ENCODE measurements at places on chromosomes 12 and 14.

GRCh38 chr12:117857632-117858612, 110.9 kb downstream of the KSR2 start:
- DNase-seq = no peak

DNA sequence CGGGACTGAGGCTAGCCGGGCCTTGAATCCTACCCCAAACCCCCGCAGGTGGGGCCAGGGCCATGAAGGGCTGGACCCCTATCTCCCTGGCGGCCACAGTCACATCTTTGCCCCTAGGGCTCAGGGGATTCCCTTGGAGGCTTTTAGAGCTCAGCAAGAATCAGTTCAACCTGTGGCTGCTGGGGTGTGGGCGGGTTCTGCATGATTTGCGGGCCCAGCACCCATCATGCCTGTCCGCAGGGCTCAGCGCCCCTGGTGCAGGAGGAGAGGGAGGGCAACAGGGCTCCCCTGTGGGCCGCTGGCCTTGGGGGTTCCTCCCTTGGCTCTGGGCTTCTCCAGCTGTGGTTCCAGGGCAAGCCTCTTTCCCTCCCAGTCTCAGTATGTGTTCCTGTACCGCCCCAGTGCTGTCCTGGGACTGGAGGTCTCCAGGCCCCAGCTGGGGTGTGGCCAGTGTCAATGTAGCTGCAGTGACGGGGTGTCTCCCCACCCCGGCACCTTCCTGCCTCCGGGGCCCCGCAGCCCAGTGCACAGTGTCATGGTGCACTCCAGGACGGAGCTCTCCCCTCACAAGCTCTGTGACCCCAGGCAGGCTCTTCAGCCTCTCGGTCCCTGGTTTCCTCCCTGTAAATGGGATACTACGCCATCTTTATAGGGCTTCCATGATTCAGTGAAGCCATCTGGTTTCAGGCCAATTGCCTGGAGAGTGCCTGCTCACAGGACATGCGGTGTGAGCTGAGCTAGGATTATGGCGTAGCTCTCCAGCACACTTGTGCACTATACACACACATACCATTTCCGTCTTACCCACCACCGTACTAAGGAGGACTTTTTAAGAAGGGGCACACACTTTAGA, 9.9 kb upstream of the LBHD2 start:
- DNase-seq = no peak

DNA sequence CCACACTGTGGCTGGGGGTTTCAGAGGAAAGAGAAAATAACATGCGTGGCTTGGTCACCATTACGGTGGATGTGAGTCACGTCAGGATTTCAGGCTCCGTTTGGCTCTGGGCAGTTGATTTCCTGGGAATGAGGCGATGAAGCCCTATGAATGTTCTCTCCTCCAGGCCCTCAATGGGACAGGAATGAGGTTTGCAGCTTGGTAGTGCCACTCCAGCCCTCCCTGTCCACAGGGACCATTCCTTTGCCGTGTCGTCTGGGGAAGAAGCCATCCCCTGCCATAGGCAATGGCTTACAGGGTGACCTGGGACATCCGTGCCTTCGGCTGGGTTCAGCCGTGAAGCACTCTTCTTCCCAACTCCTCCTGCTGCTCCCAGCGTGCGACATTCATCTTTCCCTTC, 95.0 kb downstream of the FBXL14 start:
- DNase-seq = no peak

- no peak for DNase-seq
These were observed 4.0 kb upstream of the CNTN1 start for GRCh38 chr12:40688085-40688725.

- no peak for DNase-seq
These were observed 329.0 kb upstream of the SFSWAP start for GRCh38 chr12:131381716-131382430.

DNA sequence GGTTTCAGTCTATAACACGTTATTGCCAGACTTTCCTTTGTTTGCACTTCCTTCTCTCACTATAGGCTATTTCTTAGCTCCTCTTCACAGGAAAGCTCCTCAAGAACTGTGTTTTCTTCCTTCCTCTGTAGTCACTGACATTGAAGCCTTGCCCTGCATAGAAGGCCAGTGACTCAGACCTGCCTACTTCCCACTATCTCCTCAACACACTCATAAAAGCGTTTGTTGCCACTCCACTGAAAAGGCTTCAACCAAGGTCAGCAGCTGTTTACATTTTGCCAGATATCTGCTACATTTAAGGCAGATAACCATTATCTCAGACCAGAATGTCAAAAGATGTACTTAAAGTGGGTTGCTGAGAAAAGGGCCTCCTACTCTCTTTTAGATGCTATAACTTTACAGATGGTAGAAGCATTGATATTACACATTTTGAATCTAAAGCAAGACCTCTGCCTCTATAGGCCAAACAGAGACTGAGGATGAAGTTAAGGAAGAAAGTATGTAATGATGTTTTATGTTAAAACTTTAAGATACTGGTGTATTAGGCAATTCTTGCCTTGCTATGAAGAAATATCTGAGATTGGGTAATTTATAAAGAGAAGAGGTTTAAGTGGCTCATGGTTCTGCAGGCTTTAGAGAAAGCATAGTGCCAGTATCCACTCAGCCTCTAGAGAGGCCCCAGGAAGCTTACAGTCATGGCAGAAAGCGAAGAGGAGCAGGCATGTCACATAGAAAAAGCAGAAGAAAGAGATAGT, 233.3 kb upstream of the FLRT2 start:
- no peak for DNase-seq

- no peak for DNase-seq
These were observed 12.4 kb downstream of the TECPR2 start for GRCh38 chr14:102375119-102375518.

DNA sequence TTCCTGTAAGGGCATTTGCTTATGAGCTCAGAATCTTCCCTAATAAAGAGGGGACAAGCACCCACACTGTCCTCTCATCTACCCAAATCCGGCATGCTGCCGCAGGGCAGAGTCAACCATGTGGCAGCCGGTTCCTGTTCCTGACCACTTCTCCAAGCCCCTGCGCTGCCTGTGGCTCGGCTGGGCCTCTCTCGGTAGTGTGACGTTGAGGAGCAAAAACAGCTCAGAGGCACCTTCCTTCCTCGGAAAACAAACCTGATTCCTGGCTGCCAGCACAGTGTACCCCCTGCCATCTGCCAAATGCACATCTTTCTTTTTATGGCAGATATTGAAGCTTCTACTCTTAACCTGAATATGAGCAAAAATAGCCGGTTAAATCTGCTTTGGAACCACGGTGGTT, 50.5 kb downstream of the CFAP251 start:
- DNase-seq = no peak

GRCh38 chr14:52391881-52392615, 77.9 kb downstream of the PTGER2 start:
- peak; percentile 59 for DNase-seq

DNA sequence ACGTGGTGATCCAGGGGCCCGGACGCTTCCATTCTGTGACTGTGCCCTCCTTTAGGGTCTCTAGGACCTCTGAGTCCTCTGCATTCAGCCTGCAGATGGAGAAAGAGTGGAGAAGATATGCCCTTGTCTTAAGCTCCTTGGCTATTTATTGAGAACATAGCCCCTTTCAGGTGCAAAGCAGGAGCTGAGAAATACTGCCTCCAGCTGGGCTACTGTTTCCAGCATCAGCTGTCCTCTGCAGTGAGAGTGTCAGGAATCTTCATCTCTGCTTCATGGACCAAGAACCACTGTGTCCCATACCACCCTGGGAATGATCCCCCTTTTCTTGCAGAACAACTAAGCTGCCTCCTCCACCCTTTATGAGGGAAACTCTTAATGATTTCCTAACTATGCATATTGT, 47.8 kb upstream of the CEP83 start:
- DNase-seq = no peak

DNA sequence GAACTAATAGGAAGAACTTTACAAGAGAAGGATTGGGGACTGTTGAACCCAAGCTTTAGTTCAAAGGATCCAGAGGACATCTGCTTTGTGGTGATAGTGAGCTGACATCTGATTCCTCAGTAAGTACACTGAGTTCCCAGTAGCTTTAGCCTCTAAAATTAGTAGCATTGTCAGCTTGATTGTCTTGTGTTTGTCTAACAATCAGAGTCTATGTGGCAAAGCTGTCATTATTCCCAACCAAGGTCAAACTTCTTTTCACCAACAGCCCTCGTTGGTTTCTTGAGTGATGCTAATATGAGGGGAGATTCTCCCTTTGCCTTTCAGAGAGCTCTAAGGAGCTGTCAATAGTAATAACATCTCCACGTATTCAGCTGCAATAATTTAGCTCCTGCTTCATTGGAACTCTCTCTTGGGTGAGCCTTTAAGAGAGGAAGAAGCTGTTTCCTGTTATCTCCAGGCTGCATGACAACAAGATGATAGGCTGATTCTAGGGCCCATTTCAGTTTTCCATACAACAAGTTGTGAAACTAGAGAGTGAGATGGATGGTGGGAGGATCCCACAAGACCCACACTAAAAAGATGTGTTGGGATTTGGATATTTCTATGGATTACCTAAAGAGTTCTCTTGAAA, 46.7 kb downstream of the TGFB3 start:
- no peak for DNase-seq

DNA sequence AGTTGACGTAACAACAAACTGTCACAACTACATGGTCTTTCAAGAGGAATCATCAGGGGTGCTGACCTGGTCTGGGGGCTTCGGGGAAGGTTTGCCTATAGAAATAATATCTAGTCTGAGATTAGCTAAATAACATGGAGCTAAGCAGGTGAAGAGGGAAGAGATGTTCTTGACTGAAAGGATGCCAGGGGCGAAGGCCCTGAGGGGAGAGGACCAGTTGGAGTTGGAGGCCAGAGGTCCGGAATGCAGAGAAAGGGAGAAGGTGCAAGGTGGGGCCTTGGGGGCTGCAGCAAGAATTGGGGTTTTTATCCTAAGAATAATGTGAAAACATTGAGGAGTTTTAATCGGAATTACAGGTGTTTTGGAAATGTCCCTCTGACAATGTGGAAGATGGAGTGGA, 68.5 kb upstream of the RIC8B start:
- no peak for DNase-seq

DNA sequence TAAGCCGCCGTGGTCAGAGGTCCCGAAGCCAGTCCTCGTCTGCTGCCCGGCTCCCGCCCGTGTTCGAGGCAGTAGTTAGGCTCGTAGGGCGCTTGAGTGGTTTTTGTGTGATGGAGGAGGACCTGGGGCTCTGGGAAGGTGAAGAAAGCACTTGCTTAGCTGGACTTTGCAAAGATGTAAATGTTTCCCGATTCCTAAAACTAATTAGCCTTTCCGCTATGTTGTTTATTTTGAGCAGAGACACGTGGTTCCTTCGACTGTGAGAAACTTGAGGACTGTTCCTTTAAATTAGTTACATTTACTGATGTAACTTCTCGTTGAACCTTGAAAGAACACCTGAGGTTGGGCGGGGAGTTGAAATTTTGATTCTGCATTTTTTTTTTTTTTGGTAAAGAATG, 33.9 kb downstream of the MIA2 start:
- no peak for DNase-seq

GRCh38 chr12:122852336-122853275, 17.3 kb downstream of the HIP1R start:
- no peak for DNase-seq

DNA sequence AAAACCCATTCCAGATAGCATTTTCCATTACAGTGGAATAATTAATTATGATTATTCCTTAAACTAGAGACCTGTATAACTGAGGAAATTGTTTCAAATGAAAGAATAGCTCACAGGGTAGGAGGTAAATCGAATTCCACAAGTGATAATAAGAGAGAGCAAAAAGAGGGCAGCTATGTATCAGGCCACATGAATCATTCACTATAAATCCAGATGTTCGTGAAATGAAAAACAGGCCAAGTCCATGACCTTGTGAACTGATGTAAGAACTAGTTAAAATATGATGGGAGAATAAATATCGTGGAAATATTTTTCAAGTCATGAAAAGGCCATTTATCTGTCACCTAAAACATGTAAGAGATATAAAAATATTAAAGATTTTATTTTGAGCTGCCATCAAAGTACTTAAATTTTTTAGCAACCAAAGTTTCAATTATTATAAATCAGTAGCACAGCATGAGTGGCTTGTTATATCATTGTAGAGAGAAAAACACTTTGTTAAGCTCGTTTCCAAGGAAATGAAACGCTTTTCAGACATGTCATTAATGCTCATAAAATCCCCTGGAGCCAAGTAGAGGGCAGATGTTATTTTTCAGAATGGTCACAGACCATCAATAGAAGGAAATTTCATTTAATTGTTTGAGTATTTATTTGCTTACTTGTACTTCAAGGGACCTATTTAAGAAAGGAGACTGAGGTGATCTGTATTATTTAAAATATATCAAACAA, 120.6 kb upstream of the CDKN3 start:
- DNase-seq = no peak

- no peak for DNase-seq
These were observed 501.0 kb downstream of the RERGL start for GRCh38 chr12:17588968-17589367.

- no peak for DNase-seq
These were observed 1.4 kb downstream of the NIN start for GRCh38 chr14:50829489-50830043.

DNA sequence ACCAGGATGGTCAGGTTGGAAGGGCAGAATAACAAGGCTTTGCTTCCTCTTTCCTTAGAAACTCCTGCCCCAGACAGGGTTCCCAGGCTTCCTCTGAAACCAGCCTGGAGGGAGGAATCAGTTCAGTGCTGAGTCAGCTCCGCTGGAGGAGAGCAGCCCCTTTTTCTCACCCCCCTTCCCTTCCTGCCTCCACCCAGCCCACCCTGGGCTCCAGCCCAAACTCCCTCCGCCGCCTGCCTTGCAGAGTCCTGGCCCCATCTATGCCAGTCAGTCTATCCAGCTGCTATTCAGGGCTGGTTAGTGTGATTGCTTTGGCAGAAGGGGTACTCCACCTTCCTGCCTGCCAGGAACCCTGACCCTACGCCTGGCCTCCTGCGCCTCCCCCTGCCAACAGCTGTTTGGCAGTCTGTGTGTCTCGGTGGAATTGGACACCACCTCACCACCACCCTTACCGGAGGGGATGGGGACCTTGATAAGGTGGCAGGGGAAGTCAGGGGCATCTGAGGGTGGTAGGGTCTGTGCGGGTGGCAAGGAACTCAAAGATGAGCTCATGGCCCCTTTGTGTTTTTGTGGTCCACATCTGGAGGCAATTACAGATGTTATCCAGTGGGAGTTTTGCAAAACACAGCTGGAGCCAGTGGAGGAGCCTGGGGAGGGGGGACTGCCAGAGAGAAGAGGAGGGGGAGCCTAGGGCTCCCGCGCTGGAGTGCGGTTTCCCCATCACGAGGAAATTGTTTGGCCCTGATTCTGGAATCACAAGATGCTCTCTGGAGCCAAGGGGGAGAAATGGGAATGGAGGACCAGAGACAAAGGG, 12.2 kb downstream of the MMP14 start:
- peak; percentile 88 for DNase-seq

DNA sequence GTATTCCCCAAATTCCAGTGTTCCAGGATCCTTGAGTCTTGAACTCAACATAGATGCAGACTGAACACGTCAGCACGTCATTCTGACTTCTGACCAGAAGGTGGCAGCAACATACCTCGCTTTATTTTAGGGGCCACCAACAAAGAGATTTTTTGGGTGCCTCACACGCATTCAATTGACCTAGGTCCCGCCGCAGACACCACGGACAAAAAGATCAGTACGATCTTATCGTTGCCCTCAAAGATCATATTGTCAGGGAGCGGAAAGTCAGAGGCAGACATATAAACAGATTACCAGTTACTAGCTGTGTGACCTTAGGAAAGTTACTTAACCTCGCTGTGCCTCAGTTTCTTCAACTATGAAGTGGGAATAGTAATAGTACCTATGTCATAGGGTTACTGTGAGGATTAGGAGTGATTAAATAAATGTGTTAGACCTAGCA, 6.5 kb upstream of the PRPH start:
- no peak for DNase-seq
